ENCODE measurements at places on chromosomes 5 and 9.

GRCh38 chr5:72015103-72015548, 92.1 kb upstream of the MAP1B start:
- DNase-seq = peak; percentile 90

- no peak for DNase-seq
Observed at GRCh38 chr5:61289669-61290306, 42.3 kb upstream of the ZSWIM6 start.

DNA sequence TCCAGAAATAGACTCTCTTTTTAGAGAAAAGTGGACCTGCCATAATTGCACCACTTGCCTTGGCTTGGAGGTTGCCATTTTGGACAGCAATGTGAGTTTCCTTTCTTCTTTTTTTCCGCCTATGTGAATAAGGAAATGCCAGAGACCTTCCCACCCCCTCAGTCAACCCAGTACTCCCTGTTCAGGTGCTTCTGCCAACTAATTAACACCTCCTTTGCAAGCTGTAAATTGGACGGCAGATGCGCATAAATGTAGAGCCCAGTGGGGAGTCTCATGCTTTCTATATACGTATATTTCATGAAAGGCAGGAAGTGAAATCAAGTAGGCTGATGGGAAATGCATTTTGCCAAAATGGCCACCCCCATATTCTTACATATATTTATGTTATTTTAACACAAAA, 269.8 kb upstream of the RFX3 start:
- no peak for DNase-seq

DNA sequence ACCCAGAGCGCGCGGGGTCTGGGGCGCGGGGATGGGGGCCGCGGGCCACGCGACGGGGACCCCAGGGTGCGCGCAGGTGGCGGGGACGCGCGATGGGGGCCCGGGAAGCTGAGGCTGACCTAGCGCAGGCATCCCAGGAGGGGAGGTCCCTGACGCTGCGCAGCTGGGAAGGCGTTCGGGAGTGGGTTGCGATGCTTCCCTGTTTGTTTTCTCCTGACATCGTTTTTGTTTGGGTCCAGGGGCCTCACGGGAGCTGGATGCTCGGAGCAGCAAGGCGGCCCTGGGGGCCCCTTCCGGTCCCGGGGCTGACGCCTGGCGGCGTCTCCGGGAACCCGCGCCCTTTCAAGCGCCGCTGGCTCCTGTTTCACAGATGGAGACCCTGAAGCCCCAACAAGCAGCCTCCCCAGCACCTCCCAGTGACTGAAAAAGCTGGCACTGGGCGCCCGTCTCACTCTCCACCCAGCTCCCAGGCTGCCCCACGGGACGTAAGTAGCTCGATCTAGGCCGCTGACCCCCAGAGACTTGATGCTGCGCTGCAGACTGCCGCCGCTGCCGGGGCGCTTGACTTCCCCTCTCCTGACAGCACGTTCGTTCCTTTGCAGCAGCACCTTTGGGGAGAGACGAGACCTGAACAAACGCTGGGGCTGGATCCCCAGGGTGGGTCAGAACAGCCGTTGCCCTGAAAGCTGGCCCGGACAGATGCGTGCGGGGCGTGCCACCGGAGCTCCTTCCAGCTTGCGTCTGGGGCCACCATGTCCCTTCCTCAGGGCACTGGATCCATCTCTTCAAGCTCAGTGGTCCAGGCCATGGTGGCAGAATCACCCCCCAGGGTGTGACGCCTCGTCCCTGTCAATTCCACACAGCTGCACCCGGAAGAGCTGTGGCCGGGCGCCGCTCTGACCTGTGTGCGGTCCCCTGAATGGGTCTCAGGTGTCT, 593 bp downstream of the BRD3OS start:
- DNase-seq = peak; percentile 14

GRCh38 chr9:36399980-36400331, at the start of gene RNF38:
Gene RNF38, minus strand, starts transcription at chr9:36400269. Its CDS starts 161 bp downstream, at chr9:36400108.
- DNase-seq = no peak

- no peak for DNase-seq
Observed at GRCh38 chr5:31630931-31631330, 8.0 kb upstream of the PDZD2 start.

GRCh38 chr5:122202952-122203351, 73.6 kb downstream of the ZNF474 start:
- DNase-seq = peak; percentile 54

All from brain microvascular endothelial cell (primary cell).